ENCODE measurements at places on chromosomes 7 and 10.
A peak's percentile ranks its signal among the peaks of the same experiment; 100 is the strongest.

DNA sequence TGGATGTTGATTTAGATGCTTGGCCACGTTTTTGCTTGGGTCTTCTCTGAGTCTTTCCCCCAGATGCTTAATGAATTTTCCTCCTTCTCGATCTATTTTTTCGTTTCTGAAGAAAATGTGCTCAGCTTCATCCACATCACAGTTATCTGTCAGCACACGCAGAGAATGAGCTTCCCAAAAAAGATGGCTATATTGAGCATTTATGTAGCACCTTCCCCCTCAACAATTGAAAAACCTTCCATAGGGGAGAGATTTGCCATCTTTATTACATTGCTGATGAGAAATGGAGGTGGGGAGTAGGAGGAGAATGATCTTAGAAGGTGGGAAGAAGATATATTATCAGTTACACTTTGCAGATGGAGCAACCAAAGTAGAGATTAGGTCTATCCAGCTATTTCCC is 228.1 kb upstream of the PHYHIPL start:
- no peak for DNase-seq

- no peak for DNase-seq
Observed at GRCh38 chr7:121766676-121767075, 106.3 kb upstream of the PTPRZ1 start.

DNA sequence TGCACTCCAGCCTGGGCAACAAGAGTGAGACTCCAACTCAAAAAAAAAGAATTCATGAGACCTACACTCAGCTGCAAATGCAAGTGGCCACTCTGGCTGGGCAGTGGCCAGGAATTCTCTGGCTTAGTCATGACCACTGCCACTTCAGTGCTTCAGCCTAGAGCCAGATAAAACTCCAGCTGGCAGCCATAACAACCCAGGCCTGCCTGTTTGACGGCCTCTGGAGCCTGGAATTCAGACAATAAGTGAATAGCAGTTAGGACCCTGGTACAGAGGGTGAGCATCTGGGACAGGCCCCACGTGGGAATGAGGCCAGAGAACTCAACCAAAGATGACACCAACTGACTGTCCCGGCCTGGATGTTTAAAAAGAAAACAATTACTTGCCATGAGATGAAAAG is 18.9 kb downstream of the RCC1L start:
- DNase-seq = peak; percentile 40

DNA sequence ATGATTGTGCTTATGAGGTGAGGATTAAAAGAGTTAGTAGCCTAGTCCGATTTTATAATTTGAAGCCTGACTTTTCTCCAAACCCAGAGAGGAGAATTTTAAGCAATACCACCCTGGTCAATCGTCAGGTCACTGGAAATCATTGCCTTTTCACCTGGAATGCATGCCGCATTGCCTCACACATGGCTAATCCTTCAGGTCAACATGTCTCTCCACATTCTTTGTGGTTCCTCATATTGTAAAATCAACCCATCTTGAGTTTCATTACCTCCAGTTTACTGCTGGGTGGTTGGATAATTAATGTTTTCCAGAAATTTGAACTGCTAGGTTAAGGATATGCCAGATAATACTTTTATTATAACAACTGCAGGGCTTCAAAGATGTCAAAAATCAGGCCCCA is 55.6 kb upstream of the SEMA3E start:
- no peak for DNase-seq

Measured in caudate nucleus (tissue), 63 donors.